ENCODE measurements at places on chromosomes 11 and 22.

DNA sequence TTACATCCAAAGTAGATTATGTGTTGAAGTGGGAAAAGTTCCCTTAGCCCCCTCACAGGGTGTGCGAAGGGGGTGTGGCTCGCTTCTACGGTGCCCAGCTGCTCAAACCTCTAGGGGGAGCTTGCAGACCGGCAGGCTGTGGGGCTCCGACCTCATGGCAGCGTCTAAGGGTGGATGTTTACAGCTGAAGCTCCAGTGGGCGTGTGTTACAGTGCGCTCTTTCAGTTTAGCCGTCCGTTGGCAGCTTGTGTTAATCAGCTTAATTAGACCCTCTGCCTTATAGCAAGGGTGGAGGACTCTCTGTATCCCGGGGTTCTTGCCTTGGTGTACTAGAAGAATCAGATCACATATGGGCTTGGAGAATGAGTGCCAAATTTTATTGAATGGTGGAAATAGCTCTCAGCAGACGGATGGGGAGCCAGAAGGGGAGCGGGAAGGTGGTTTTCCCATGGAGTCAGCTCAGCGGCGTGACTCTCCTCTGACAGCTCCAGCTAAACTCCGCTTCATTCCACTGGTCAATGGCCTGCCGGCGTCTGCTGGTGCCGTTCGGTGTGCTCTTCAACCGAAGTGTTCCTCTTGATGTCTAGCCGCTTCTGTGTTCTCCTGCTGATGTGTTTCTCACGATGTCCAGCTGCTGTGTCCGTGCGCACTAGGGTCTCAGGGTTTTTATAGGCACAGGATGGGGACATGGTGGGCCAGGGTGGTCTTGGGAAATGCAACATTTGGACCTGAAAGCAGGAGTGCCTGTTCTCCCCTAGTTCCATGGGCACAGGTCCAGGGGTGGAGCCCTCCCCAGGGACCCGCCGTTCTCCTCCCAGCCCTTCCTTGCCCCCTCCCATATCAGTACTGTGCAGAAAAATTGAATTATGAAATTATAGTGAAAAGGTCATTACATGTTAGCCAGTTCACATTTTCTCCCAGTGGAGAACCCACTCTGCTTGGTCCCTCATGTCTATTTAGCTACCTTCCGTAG lies 28.6 kb upstream of the OR10G7 start:
- peak; percentile 12 for DNase-seq

GRCh38 chr11:24886880-24887619 lies 390.2 kb downstream of the LUZP2 start:
- DNase-seq, result no peak

DNA sequence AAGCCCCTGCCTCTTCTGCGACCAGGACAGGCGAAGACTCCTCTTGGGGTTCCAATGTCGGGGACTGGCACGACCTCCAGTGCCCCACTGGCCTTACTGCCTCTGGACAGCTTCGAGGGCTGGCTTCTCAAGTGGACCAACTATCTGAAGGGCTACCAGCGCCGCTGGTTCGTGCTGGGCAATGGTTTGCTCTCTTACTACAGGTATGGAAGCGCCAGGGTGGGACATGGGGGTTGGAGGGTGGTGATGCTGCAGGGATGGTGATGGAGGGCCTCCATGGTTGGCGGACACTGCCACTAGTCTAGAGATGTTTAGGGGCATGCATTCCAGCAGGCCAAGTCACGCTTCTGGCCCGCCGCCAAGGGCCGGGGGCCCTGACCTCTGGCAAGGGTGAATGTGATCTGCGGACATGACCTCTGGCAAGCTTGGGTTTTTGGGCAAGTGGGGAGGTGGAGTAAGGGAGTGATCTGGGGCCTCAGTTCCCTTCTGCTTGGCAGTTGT lies 727 bp downstream of the OSBP2 start:
- no peak for DNase-seq

DNA sequence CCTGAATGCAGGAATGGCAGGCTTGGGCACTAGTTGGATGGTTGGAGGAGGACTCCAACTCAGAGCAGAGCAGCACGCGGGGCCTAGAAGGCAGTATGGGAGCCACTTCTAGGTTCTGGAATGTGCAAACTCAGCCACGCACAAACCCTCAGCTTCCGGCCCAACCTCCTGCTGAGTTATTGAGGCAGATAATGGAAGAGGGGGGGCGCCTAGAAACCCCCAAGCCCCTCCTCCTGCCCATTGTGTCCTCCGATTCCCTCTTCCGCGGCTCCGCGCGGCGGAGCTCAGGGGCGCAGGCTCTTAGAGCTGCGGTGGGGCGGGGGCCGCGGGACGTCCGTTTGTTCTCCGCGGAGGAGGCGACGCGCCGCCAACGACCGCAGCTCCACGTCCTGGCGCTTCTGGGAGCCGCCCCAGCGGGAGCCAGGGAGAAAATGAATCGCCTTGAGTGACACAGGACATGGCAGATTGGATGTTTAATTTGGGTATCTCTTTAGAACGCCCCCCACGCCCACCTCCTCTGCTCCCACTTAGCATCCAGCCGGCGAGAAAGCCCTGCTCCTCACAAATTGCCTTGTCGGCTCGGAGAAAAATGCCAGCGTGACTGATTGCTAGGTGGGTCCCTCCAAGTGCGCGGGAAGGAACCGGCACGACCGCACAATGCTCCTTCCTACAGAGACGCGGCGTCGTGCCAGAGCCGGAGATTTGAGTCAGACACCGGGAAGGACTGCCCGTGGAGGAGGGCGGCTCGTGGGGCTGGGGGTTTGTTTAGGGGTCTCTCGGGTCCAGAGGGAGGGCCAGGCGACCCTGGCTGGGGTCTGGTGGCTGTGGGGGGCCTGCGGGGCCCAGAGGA lies 144.6 kb downstream of the NECTIN1 start:
- no peak for DNase-seq

DNA sequence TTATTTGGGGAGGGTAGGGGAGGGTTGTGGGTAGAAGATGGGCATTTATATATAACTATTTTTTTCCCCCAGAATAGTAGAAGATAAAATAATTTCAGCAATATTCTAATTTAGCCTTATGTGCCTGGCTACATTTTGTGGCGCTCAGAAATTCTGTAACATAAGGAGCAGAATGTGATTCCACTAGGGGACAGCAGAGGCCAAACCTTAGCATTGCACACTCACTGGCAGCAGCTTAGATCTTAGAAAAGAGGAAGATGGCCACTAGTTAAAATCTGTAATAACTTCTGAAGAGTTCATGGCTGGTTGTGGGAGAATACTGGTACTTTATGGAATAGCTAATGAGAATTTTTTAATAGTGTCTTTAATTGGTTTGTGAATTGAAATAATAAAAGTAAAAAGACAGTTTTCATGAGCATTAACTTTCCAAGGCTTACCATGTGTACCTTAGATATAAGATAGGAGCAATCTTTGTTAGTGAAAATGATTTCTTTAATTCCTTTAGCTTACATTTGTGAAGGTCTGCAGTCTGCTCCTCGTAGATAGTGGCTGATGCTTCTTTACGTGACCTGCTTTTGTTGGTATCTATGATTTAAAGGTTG lies 33.1 kb downstream of the DDX10 start:
- peak; percentile 6 for DNase-seq
